GM06990 (cell line): ENCODE measurements at places on chromosomes 5 and 9.
A peak's percentile ranks its signal among the peaks of the same experiment; 100 is the strongest.

- DNase-seq, result no peak
Observed at GRCh38 chr9:17864951-17865350, 286.1 kb downstream of the SH3GL2 start.

DNA sequence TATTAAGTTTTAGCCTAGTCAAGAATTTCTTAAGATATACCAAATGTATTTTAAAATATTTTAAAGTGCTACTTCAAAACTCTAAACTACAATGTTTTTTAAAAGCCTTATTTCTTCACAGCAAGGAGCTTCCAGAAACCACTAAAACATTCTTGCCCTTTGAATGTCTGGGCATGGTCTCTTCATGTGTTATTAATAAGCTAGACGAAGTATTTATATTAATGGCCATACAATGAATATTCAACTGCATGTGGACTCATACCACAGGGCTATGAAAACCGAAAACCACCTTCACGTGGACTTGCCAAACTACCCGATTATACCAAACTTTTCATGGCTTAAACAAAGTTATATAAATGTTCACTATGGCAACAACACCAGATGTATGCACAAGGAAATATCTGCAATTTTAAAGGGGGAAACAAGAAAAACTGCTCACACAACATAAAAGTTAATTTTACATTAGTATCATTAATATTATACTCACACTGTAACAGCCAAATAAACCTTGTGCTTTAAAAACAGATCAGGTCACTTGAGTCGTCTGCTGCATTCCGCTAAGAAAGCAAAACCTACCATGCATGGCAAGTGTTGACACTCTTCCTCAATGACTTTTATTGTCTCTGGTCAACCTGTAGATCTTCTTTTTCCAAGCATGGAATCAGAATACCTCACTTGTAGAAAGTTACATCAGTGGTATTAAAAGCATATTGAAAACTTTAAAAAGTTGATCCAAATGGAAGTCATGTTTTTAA, 246.3 kb downstream of the BNC2 start:
- no peak for DNase-seq

- no peak for DNase-seq
Observed at GRCh38 chr5:171661143-171661542, 124.5 kb upstream of the SMIM23 start.

DNA sequence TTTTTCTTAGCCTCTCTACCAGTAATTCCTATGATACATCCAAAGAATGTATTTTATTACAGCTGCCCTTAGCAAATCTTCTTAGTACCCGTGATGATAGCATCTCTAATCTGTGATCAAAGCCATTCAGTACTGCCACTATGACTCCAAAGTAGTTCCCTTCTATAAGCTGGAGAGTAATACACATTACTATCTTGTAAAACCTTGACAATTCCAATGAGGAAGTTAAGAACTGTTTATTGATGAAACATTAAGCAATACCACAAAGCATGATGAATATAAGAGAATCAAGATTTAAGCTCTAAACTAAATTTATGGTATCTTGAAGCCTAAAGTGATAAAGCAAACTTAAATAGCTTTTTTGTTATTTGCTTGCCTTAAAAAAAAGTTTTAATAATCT, 86.1 kb downstream of the SMIM23 start:
- DNase-seq, result no peak

GRCh38 chr5:2007496-2007877, 124.8 kb upstream of the IRX4 start:
- no peak for DNase-seq

DNA sequence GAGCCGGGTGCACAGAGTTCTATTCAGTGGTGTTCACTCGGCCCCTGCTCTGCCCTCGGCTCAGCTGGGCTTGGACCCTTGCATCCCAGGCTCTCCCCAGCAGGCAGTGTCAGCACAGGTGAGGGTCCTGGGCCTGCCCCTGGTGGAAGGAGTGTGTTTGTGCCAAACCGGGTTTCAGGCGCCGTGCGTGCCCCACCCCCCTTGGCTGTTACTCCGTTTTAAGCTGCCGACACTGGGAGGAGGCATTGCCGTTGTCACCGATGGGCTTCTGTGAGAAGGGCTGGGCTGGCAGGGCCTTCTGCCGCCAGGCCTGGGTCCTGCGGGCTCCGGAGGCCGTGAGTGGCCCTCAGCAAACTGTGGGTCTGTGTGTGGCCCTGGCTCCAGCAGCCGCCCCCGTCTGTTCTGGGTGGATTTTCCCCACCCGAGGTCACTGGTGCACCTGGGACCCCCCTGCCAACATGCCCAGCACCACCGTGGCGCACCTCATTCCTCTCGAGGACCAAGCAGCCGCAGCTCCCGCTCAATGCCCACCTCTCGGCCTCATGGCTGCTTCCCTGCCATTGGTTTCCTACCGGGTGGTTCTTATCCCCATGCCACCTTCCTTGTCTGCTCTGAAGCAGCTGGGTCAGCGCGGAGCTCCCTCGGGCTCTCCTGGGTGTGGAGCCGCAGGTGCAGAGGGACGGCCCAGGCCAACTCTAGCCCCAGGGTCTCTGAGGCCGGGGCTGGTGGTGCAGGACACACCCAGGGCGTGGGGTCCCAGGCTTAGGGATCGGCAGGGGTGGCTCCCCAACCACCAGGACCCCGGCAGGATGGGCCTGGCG, 44.3 kb upstream of the EXOC3 start:
- DNase-seq, result no peak

GRCh38 chr5:137269274-137269673, 229.9 kb downstream of the SPOCK1 start:
- DNase-seq, result no peak

- no peak for DNase-seq
Observed at GRCh38 chr5:159911349-159911748, 4.9 kb upstream of the ADRA1B start.

- no peak for DNase-seq
Observed at GRCh38 chr9:91933556-91934352, 16.3 kb downstream of the ROR2 start.

DNA sequence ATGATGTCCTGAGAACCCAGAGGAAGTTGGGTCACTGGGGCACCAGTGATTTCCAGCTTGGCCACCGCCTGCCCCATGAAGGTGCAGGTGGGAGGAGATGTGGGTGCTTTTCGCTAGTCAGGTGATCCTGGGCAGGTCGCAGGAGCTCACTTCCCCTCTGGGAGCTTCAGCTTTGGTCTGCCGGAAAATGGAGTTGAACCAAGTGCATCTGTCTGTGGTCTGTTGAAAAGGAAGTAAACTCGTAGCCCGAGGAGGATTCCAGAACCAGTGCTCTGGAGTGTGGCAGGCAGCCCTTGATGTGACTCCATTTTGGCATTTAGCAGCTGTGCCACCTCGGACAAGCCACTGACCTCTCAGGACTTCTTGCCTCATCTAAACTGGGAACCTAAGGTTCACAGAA, 81.8 kb upstream of the HRH2 start:
- no peak for DNase-seq

GRCh38 chr9:108469654-108470053, 386.1 kb downstream of the ACTL7B start:
- no peak for DNase-seq

- no peak for DNase-seq
Observed at GRCh38 chr9:77510666-77511065, 137.5 kb downstream of the GNA14 start.

DNA sequence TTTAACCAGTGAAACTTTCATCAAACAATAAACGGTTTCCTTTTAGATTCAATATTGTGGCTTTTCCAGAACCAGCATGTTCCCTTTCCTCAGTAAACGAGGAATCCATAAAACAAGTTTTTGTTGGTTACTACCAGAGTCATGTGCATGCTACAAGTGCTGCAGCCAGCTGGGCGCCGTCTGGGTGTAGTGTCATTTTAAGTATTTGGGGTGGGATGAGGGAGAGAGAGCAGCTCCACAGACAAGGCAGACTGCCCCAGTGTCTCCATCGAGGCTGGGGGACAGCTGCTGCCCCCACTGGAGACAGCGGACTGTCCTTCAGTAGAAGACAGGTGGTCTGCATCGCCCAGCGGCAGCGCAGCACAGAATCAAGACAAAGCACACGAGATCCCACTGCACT, 17.3 kb downstream of the ARPC5L start:
- no peak for DNase-seq

GRCh38 chr5:82792096-82792495, 285.1 kb downstream of the TMEM167A start:
- no peak for DNase-seq

DNA sequence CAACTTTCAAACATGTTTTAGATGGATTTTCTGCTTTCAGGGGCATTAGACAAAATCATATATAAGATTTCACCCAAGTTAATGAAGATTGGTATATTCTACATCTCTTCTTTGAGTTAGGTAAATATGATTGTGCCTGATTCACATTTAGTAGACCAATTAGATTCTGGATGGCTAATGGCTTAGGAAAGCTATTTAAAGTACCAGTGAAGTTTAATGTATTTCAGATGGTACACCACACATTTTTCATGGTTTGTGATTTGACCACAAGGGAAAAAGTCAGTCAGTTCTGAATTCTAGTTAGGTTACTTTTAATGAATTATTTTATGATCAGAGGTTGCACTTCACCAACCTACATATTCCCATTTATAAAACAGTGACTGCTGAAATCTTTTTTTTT, 409.7 kb downstream of the ADGRV1 start:
- no peak for DNase-seq

- DNase-seq, result no peak
Observed at GRCh38 chr5:13985731-13986418, 41.4 kb upstream of the DNAH5 start.

DNA sequence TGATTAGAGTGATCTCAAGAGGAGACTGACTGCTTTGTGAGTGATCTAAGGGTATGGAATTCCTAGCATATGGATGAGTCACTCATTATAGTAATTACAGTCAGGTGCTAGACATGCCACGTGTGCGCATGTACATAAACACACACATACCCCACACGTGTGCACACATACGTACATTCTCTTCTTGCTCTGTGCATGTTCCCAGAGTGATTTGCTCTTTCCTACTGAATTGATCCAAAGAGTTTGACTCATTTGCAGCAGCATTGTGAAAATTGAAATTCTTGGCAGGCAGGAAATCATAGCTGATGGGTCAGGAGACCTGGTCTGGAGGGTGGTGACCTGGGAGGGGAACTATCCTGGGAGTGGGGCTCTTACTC, 63.8 kb downstream of the ANGPTL2 start:
- no peak for DNase-seq

DNA sequence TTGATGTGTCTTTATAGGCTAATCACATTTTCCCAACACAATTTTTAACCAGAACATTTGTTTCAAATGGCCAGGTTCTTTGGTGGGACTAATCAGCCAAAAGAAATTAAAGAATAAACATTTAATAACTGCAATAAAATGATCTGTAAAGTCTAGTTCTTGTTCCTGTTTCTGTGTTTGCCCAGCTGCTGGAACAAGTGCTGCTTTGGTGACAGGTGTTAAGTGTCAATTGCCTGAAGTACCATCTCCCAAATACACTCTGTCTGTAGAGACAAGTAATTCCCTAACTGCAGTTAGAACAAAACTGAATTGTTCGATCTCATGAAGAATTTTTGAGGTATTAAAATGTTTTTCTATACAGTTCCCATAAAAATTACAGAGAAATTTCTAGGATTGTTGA, 402.3 kb upstream of the CHD1 start:
- no peak for DNase-seq

DNA sequence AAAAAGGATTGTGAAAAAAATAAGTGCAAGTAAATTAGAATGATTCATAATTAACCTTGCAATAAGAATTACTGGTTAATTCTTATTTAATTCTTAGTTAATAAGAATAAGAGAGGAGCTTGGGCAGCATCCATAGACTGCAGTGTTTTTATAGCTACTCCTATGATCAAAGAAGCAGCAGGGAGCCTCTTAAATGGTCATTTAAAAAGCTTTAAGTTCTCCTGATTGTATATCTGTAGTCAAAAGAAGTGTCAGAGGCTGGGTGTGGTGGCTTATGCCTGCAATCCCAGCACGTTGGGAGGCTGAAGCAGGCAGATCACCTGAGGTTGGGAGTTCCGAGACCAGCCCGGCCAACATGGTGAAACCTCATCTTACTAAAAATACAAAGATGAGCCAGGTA, 14.4 kb downstream of the ACER2 start:
- DNase-seq, result no peak

GRCh38 chr5:101977729-101978345, 318.2 kb downstream of the SLCO4C1 start:
- peak; percentile 10 for DNase-seq

- no peak for DNase-seq
Observed at GRCh38 chr5:123344816-123345426, 78.3 kb downstream of the CEP120 start.

DNA sequence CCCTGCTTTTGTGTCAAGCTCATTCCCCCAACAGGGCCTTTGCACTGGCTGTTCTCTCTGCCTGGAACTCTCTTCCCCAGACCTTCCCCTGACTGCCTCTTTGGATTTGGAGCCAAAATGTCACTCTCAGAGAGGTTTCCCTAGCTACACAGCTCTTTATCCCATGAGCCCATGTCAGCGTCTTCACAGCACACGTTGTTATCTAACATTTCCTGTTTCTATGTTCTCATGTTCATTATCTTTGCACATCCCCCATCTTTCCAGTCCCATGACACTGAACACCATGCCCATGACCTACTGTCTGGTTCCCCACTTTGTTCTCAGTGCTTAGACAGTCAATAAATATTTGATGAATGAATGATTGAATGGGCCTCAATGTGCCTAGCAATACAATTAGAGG, 26.3 kb upstream of the ARSI start:
- no peak for DNase-seq

- peak; percentile 5 for DNase-seq
Observed at GRCh38 chr9:89597711-89598362, 7.0 kb upstream of the GADD45G start.

DNA sequence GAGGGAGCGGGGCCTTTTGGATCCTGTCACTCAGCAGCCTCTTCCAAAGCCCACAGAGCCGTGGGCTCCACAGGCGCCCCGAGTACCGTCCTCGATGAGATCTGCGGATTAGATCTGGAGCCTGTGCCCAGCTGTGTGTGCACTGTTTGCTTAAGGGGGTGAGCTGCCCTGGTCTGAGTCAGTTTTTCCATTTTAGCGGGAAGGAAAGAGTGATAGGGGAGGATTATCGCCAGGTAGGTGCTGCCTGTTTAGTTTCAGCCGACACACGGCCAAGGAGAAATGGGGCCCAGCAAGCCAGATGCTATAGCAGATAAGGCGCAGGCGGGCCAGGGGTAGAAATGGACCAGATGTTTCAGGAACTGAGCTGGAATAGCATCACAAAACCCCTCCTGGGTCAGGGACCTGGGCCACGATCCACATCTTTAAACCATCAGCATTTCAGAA, 18.1 kb downstream of the COL5A1 start:
- DNase-seq, result no peak

- no peak for DNase-seq
Observed at GRCh38 chr5:55857247-55857640, 6.1 kb downstream of the IL31RA start.

- peak; percentile 83 for DNase-seq
Observed at GRCh38 chr5:10563110-10563944, 543 bp upstream of the ANKRD33B start.

DNA sequence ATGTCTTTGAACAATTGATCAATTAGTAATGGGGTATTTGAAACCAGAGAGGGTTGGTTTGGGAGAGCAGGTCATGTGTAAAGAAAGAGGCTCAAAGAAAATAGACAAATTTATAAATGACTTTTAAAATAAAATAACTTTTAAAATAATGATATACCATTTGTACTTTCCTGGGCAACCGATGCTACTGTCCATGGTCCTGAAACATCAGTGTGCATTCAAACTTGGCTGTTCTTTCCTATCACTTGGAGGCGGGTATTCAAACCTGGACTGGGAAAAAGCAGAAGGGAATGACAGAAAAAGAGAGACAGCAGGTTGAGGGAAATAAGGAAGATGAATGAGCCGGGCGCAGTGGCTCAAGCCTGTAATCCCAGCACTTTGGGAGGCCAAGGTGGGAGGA, 1446.4 kb upstream of the WWC1 start:
- no peak for DNase-seq

- no peak for DNase-seq
Observed at GRCh38 chr5:69129413-69129812, 35.6 kb downstream of the SLC30A5 start.
